Stimulated activated CD4-positive, alpha-beta T cell treated with anti-CD3 and anti-CD28 coated beads, Interleukin-1b, Interleukin-23, amount 100 ng/mL, for 48 hours (primary cell): ENCODE measurements at places on chromosomes 5 and 9.

GRCh38 chr9:88628114-88628513 lies 93.1 kb downstream of the NXNL2 start:
- DNase-seq, result no peak

DNA sequence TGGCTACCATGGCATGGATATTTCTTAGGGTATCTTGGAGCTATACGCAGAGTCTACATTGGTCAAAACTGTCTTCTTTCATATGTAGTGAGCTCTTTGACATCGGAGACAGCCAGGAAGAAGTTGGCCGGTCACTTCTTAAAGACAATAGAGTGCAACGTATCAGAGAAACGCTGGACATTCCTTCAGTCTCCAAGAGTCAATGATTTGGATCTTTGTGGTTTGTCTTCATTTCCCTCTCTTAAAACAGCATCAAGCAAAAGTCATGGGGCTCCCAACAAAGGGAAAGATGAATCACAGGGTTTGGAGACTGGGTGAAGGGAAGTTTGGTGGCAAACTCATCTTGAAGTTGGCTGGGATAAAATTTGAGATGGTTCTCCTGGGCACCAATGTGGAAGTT lies 320.1 kb downstream of the AGTPBP1 start:
- no peak for DNase-seq

- DNase-seq, result no peak
Observed at GRCh38 chr5:135013445-135013844, 20.6 kb downstream of the PITX1 start.

- no peak for DNase-seq
Observed at GRCh38 chr5:86143837-86144236, 473.9 kb upstream of the COX7C start.

- DNase-seq, result no peak
Observed at GRCh38 chr9:107180206-107180605, 102.9 kb upstream of the RAD23B start.

- DNase-seq, result no peak
Observed at GRCh38 chr5:89545076-89545475, 662.1 kb upstream of the MEF2C start.

DNA sequence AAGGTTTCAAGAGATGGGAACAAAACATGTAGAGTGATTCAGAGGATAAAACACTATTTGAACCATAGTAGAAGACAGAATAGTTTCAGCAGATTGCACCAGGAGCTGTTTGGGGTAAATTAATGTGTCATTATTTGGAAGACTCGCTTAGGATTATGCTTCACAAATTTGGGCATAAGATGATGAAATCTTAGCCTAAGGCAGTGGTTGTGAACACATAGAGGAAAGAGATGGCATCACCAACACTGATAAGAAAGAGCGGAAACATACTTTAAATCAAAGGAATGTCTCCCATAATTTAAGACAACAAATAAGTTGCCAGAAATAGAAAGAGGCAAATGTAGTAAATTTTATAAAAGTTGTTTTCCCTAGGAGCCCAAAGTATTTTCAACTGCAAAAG lies 66.1 kb upstream of the TBCA start:
- no peak for DNase-seq

DNA sequence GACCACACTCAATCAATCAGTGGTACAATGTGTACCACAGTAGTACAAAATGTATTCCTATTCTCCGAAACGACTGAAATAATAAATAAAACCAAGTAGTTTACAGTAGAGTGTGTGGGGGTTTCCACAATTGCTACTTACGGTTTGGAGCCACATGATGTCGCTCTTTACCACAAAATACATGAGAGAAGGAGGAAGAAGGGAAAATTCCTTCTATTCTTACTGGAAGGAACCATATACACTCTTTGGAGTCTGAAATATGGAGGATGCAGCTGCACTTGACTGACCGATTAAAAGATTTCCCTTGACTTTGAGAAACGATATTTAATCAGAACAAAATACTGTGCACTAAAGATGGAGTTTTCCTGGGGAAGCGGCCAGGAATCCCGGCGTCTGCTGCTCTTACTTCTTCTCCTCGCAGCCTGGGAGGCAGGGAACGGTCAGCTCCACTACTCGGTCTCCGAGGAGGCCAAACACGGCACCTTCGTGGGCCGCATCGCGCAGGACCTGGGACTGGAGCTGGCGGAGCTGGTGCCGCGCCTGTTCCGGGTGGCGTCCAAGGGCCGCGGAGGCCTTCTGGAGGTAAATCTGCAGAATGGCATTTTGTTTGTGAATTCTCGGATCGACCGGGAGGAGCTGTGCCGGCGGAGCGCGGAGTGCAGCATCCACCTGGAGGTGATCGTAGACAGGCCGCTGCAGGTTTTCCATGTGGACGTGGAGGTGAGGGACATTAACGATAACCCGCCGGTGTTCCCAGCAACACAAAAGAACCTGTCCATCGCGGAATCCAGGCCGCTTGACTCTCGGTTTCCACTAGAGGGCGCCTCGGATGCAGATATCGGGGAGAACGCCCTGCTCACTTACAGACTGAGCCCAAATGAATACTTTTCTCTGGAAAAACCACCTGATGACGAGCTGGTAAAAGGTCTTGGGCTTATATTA lies at the start of gene PCDHA4:
PCDHA4 (plus strand) TSS at position 235 of the 942 bp plus-strand sequence.
- DNase-seq, result no peak

DNA sequence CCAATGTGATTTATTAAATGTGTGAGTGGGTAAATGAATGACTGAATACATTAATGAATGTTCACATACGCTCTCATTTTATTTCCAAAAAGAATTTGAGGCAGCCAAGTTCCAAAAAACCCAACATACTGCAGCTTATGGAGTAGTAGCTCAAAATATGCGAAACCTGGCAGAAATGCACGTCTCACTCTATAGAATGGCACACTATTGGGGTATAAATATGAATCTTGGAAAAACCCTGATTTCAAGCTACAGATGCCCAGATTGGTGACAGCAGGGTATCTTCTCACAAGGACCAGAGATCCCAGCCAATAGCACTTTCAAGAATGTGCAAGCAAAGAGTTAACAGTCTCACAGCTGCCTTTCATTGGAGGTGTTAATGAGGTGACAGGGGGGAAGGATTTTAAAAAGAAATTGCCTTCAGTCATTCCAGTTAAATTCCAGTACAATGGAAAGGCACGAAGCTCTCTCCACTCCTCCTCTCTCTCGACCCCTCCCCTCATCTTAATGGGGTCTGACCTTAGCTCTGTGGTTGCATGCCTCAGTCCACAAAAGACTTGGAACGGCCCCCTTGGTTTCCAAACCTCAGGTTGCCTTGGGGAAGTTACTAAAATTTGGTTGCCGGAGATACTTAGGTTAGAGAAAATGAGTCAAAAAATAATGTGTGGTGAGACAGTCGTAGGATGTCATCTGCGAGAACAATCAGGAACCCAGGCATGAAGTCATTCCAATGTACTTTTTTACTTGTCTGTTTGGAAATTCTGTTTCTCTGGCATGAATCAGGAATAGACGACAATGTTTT lies 307.4 kb downstream of the NFIB start:
- DNase-seq, result no peak

- no peak for DNase-seq
Observed at GRCh38 chr9:94928691-94929368, 202.3 kb downstream of the AOPEP start.

DNA sequence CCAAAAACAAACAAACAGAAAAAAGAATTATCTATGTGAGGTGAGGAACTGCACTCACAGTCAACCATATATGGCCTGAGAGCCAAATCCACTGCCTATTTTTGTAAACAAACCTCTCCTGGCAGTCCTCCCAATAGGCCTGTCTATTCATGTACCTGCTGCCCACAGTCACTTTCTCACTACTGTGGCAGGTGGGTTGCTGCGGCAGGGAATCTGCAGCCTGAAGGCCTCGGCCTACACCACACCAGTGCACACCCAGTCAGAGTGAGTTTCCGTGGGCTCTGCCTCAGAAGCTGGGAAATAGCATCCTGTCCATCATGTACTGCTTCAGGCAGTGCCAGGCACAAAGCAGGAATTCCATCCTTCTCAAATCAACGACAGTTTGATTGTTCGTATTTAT lies 82.3 kb downstream of the SPTLC1 start:
- no peak for DNase-seq

DNA sequence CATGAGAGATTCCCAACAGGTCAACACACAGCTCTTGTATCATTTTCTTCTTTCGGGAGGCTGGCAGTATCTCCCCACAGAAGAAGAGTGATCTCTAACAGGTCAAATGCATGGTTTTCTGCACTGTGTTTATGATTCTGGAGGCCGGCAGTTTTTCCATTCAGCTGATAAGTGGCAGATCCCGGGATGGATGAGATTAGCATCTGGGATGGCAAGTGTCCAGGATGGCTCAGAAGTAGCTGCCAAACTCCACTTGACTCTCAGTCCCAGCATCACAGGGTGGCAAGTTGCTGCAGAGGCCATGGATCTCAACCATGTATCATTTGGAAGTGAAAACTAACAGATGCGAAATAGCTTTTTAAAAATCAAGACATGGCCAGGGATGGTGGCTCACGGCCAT lies 97.8 kb upstream of the SLC44A1 start:
- DNase-seq, result no peak

- DNase-seq, result no peak
Observed at GRCh38 chr9:92378865-92379560, 25.4 kb downstream of the OGN start.

DNA sequence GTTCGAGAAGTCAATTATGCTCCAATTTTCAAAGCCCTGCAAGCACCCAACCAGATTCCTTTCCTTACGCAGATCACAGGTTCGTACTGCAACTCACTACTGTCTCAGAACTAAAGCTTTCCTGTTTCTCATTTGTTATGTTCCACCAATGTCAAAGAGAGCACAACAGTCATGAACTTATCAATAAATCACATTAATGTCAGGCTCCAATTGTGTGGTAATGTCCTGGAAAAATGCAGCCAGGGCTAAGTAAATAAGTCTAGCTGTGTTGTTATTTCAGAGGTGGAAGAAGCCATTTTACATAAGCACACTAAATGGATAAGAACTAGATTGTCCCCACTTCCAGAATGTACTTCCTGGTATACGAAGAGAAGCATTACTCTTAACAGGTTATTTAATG lies 488.6 kb upstream of the PTGER4 start:
- no peak for DNase-seq

DNA sequence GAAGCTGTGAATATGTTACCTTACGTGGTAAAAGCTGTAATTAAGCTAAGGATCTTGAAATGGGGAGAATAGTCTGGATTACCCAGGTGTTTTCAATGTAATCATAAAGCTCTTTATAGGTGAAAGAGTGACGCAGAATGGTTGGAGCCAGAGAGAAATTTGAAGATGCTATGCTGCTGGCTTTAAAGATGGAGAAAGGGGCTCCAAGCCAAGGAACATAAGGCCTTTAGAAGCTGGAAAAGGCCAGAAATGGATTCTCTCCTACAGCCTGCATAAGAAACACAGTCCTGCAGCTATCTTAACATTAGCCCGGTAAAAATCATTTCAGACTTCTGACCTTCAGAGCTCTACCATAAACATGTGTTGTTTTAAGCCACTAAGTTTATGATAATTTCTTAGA lies 243.3 kb upstream of the VLDLR start:
- no peak for DNase-seq
